Foreskin fibroblast (primary cell): ENCODE measurements at places on chromosomes 13 and 19.

DNA sequence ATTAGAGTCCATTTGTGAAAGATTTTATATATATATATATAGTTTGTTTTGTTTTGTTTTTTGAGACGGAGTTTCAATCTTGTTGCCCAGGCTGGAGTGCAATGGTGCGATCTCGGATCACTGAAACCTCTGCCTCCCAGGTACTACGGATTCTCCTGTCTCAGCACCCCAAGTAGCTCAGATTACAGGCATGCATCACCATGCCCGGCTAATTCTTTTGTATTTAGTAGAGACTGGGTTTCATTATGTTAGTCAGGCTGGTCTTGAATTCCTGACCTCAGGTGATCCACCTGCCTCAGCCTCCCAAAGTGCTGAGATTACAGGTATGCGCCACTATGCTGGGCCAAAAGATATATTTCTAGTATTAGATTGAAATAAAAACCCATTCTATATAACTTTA is 4.0 kb upstream of the ZNF701 start:
- no peak for DNase-seq

GRCh38 chr19:3061182-3062161 is 823 bp downstream of the TLE5 start:
- DNase-seq = no peak

- peak; percentile 66 for DNase-seq
These were observed 4.0 kb upstream of the FLT3LG start for GRCh38 chr19:49469828-49470614.

- no peak for DNase-seq
These were observed 223.2 kb upstream of the PCDH17 start for GRCh38 chr13:57408312-57408711.

GRCh38 chr13:33388286-33388998 is 102.9 kb upstream of the STARD13 start:
- no peak for DNase-seq

DNA sequence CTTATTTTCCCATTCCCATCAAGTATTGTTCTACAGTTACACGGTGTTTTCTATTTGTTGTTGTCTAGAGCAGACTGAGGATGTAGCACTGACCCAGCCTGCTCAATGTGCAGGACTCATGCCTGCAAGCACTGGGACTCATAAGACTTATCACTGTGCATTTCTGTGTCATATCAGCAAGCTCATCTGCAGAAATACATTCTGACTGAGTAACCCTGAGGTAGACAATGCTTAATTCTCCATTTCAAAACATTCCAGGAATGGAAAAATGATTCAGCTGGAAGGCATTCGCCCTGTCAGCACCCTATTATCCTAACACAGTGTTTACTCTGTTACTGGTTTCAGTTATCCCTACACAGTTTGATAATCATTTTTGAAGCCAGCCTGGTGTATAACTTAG is 2506.4 kb downstream of the PCDH9 start:
- peak; percentile 92 for DNase-seq

DNA sequence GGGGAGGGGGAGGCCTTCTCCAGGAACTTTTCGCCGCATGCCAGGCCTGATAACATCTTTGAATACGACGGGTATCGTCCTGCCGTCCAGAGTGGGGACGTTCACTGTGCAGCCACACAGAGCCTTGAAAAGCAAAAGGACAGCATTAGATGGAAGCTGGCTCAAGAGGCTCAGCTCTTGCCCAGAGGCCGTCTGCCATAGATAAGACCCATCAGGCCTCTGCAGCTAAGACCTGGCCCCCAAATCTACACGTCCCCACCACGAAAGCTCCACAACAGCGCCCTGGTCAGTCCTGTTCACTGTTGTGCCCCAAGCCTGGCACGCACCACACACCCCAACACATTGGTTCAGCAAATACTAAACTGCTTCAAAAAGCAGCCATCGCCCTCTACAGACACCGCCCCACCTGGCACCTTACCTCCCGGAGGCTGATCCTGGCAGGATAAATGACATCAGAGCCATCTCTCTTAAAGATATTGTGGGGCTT is 2.1 kb downstream of the DNAJB1 start:
- DNase-seq = no peak

DNA sequence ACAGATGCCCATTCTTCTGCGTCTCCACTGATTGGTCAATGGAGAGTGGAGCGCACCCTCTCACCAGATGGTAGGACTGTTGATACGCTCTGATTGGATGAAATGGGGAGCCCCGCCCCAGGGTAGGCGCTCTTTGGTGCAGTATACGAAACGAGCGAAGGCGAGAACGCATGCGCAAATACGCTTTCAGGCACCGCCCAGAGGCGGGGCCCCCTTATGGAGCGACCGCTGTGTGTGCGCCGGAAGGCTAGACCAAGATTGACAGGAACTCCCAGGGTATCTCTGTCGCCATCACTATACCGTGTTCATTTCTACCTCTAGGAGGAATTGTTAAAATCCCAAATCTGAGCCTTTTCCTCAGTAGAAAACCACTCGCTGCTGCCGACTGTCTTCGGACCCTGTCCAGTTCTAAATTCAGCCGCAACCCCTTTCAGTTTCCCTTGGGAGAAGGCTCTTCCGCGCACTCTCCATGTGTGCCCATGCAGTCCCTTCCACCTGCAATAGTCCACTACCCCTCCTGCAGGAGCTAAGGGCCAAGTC is 720 bp upstream of the HNRNPL start:
- peak; percentile 100 for DNase-seq

GRCh38 chr13:76830805-76831204 is 55.4 kb downstream of the KCTD12 start:
- DNase-seq = no peak

DNA sequence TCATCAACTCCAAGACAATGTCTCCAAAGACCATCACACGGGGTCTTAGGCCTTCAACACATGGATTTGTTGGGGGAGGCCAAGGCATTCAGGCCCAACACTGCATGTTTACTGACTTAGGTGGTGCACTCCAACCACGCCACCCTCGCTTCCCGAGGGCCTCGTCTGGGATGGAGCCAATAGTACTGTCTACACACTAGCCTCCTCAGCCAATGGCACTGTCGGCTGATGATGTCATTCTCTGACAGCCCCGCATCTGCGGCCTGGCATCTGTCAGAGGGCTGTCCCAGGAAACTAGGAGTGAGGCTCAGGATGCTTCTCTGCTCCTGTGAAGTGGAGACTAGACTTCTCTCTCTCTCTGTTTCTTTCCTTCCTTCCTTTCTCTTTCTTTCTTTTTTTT is 96.6 kb downstream of the TEX26 start:
- DNase-seq = no peak

GRCh38 chr13:114311908-114312307 is 2.4 kb upstream of the CHAMP1 start:
- peak; percentile 38 for DNase-seq

DNA sequence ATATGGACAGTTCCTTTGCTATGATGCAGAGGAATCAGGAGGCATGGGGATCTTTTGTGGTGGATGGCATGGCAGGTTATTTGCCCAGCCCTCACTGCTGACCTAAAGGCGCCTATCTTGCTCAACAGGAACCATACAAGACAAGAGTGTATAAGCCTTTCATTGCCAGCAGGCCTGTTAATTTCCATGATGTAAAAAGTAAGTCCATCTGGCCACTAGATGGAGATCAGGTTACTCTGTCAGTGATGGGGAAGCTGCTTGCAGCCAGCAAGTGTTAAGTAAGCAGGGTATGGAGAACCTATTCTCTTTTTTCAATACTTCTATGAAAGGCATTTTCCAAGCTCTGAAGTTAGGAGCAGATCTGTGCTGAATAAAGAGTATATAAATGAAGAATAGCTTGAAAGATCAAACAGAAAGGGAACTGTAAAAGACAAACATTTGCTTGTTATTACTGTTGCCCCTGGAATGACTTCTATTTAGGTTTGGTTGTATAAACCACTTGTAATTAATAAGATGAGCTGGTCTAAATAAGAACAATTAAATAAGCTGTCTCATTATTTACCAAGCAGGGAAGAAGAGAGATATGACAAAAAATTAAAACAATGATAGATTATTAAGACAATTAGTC is 210.9 kb downstream of the RGCC start:
- peak; percentile 86 for DNase-seq

- DNase-seq = no peak
These were observed 2.3 kb downstream of the ABHD17A start for GRCh38 chr19:1882786-1883692.

DNA sequence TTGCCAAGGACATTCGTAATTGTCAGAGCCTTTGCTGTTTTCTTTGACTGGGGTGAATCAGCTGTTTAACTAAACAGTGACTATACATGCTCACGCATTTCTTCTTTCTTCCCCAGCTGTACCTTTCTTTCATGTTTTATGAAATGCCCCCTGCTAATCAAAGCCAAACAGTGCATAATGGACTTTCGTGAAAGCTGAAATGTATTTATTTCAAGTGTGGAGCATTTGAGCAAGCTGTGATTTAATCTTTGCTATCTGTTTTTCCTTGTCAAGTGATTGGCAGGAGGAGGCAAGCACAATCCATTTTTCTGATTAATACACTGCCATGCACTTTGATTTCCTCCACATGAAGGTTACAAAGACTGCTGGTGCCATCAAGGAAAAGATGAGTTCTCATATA is 831.7 kb upstream of the SPRY2 start:
- no peak for DNase-seq

- DNase-seq = no peak
These were observed 33.6 kb upstream of the ARGLU1 start for GRCh38 chr13:106601489-106601888.

- DNase-seq = peak; percentile 11
These were observed 7.8 kb upstream of the C19orf84 start for GRCh38 chr19:51398096-51398704.

DNA sequence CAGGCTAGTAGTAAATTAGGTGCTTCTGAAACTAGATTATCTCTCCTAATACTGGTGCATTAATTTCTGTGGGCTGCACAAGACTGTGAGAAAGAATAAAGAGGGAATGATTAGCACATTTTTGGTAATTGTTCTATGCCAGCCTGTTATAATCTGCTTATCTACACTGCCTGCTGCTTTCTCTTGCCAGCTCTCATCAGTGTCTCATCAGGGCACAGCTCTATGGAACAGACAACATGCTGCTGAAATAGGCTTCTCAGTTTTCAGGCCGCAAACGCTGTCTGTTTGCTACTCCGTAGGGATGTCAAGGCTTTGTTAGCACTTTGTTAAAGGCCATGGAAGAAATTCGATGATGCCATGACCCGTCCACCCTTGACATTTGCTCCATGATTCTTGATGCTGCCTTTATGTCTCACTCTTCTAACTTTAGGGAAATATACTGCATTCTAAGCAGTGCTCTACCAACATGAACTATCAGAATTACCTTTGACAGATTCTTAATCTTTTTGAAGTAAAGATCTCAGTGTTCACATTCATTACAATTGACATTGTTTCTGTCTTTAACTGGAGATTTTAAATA is 84.0 kb upstream of the PRR20A start:
- DNase-seq = no peak

GRCh38 chr13:48635478-48635877 is 18.3 kb upstream of the CYSLTR2 start:
- no peak for DNase-seq

DNA sequence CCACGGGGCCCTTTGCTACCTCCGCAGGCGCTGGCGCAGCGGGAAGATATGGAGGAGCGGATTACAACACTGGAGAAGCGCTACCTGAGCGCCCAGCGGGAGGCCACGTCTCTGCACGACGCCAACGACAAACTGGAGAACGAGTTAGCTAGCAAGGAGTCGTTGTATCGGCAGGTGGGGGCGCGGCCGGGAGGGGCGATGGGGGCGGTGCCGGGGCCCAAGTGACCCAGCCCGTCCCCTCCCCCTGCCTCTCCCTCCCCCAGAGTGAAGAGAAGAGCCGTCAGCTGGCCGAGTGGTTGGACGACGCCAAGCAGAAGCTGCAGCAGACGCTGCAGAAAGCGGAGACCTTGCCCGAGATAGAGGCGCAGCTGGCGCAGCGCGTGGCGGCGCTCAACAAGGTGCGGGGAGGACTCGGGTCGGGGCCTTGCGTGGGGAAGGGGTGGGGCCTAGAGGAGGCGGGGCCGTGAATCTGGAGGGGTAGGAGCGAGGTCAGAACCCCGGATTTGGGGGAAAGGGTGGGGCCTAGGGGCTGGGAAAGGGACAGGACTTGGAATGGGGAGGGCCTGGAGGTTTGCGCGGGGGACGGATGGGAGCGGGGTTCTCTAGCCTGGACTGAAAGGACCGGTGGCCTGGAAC is 13.7 kb downstream of the PPFIA3 start:
- no peak for DNase-seq

- no peak for DNase-seq
These were observed 94.7 kb downstream of the ZDHHC20 start for GRCh38 chr13:21364357-21364756.

DNA sequence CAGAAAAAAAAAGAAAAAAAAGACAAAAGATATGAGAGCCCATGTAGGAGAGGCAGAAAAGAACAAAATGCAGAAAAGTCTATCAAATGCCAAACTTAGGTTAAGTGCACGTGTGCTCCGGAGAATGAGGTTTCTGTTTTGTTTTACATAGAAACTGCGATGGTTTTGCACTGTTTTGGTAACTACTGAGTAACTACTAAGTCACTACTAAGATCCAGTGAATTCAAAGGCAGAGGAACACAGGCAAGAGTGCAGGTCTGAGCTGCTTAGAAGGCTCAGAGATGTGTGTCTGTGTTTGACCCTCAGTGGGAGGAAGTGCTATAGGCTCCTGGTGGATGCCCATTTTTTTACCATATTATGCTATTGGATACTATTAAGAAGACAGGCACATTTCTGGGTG is 299.3 kb downstream of the NDFIP2 start:
- DNase-seq = no peak

- no peak for DNase-seq
These were observed 16.6 kb downstream of the RASA3 start for GRCh38 chr13:114115796-114116195.

DNA sequence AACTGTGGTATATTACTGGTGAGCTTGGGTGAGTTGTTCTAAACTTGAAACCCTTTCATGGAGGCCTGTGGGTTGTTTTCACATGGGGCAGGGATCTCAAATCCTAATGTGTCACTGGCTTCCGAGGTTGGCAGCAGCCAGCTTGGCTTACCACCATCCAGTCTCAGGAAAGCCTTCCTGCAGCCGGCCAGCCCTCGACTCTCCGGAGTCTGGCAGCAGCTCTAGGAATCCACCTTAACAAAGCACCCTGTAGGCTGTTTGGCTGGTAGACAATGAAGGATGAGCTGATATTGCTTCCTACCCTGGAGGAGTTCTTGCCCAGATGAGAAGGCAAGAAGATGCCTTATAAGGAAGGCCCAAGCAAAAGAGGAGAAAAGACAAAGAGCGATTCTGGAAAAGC is 188.3 kb downstream of the KLF12 start:
- peak; percentile 48 for DNase-seq

DNA sequence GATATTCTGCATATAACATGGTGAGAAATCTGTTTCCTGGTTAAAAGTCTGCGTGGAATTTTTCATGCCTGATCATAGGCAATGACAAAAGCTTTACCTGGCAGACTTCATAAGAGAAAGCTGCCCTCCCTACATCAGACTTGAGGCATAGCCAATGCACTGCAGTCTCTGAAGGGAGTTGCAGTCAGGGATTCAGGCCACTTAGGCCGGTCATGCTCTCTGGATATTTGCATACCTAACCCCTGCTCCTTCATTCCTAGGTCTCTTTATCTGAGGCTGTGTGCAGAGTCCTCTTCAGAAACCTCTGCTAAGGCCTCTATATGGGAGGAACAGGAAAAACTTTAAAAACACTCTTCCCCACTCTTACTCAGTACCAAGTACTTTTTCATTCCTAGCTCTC is 287.4 kb downstream of the PCDH17 start:
- no peak for DNase-seq

GRCh38 chr13:74771964-74772363 is 637.8 kb upstream of the KLF12 start:
- DNase-seq = peak; percentile 87

GRCh38 chr19:17135001-17135853 is 59.6 kb downstream of the MYO9B start:
- peak; percentile 99 for DNase-seq
